ENCODE measurements at places on chromosomes 12 and 14.

DNA sequence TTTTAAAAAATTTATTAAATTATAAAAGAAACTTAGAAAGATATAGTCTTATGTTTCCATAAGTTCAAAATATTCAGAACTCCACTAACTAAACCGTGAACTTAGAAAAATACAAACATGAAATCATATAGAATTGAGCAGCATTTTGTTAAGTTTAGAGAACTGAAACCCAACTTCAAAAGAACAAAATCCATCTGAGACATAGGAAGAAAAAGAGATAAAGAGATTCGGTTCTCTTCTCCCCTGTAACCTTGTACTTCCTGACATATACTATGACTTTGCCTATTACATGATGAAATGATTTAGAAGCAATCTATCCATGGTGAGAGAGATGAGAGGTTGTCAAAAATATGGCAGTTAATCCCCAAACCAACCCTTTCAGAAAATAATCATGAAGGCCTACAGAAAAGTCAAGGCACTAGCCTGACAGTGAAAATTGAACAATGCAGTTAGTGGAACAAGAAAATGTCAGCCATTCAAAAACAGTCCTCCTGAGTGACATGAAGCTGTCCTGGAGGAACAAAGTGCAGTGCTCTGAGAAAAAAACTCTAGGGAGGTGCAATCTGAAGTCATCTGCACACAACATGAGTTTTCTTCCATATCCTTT is 44.0 kb downstream of the C12orf50 start:
- DNase-seq, result no peak

- no peak for DNase-seq
Measured at GRCh38 chr14:26846388-26846787, 248.6 kb upstream of the NOVA1 start.

- DNase-seq, result no peak
Measured at GRCh38 chr14:101325319-101325718, 236.0 kb upstream of the DIO3 start.

DNA sequence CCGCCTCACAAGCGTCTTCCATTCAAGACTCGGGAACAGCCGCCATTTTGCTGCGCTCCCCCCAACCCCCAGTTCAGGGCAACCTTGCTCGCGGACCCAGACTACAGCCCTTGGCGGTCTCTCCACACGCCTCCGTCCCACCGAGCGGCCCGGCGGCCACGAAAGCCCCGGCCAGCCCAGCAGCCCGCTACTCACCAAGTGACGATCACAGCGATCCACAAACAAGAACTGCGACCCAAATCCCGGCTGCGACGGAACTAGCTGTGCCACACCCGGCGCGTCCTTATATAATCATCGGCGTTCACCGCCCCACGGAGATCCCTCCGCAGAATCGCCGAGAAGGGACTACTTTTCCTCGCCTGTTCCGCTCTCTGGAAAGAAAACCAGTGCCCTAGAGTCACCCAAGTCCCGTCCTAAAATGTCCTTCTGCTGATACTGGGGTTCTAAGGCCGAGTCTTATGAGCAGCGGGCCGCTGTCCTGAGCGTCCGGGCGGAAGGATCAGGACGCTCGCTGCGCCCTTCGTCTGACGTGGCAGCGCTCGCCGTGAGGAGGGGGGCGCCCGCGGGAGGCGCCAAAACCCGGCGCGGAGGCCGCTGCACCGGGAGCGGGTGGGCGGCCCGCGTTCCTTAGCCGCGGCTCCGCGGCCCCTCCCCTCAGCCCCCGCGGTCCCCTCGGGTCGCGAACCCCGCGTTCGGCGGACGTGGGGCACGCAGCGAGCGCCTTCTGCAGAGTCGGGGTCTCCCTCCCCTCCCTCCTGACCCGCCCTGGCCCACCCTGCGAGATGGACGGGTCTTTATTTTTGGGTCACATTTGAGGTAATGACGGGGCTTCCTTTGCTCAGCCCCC is at the start of gene UBC:
UBC (minus strand) TSS at position 259 of the 847 bp plus-strand sequence. CDS start 879 bp downstream, outside the sequence.
- peak; percentile 95 for DNase-seq

DNA sequence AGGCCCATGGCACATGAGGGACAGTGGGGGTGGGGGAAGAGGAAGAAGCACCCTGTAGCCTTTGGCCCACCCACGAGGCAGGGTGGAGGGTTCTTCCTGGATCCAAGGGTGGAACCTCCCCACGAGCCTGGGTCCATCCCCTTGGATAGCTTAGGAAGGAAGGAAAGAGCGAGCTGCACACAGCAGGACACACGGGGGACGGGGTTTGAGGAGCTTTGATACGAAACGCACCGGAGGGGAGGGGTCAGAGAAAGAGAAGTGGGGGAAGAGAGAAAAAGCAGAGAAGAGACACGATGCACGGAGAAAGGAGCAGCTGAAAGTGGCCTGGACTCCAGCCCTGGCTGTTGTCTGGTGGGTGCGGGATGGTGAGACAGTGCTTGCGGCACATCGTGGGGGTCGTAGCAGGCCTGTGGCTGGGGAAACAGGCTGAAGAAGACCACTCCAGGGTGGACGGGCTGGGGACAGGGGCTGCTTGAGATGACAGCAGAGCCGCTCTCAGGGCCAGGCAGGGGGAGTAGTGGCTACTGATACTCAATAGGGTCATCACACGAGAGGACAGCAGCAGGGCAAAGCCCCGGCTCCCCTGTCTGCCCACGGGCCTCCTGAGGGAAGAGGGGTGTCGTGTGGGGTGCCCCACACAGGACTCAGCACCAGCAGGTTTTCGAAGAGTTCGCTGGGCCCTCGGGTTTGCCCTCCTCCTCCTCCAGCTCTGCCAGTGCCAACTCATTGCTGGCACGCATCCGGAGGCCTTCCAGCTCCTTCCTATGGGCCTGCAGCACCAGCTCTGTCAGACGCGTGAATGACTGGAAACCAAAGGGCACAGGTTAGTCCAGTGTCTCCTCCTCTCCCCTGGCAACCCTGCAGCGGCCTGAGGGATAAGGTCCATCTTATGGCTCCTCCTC is 5.4 kb upstream of the GPX2 start:
- DNase-seq, result peak; percentile 9

GRCh38 chr12:86741531-86741930 is 485.3 kb upstream of the MGAT4C start:
- no peak for DNase-seq

- no peak for DNase-seq
Measured at GRCh38 chr14:84804895-84805294, 725.0 kb upstream of the FLRT2 start.

GRCh38 chr12:558580-558979 is 98.8 kb downstream of the B4GALNT3 start:
- no peak for DNase-seq

DNA sequence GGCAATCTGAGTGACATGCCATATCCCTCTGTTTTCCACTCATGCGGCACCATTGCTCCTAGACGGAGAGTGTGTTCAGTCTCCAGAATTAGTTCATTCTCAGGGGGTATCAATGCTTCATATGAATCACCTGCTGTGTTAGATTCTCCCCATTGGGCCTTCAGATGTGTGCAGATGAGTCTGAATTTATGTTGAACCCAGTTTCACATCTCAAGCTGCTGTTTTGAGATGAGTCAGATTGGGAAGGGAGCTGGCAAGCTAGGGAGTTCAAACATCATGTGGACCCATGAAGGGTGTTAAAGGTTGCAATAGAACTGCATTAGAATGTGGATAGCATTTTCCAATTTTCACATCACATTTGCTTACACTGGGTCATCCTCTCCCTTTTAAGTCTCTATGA is 46.9 kb upstream of the KCNA1 start:
- DNase-seq, result no peak

DNA sequence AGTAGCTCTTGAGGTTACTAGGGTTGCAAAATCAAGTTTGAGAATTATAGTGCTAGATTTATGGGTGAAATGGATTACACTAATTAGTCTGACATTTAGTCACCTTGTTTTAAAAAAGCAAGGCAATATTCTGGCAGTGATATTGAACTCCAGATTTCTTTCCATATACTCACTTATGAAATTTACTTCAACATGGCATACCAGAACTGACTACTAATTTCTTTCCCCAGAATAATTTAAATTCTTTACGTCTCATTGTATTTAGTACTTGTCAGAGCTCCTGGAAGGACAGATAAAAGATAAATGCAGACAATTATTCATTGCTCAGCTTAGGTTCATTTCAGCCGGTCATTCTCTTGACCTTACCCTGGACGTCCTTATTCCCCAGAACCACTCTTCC is 24.3 kb downstream of the EMP1 start:
- DNase-seq, result no peak

- peak; percentile 23 for DNase-seq
Measured at GRCh38 chr14:36315159-36315853, 5.1 kb downstream of the MBIP start.

DNA sequence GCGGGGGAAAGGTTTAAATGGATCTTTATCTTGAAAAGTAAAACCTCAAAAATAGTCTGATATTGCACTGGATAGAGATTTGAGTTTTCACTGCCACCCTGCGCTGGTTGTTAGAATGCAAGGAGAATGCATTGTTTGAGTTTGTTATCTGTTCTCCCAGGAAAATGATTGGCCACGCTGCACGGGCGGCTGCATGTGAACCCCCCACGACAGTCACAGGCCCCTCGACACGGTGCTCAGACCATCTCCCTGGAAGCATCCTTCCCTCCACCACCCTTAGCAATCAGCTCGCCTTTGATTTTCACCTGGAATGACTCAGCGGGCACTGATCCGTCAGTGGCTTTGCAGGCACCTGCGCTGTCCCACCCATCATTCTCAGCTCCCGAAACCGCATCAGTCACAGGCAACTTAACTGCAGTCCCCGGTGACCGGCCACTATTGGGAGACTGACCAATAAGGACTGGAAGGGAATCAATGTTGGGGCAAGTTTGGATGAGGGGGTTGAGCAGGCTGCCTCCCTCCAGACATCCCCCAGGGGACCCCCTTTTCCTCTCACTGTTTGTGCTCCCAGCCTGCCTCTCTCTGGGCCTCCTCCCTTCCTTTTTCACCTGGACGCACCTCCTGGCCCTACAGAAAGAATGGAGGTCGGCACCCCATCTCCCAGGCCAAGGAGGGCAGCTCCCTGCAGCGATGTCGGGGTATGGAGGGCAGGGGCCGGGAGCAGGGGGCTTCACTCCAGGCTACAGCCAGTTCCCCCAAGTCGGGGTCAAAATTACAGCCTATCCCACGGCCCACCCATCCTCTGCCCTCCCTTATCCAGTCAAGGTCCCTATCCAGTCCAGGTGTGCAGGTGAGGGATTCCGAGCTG is 28.5 kb upstream of the C14orf180 start:
- DNase-seq, result no peak

DNA sequence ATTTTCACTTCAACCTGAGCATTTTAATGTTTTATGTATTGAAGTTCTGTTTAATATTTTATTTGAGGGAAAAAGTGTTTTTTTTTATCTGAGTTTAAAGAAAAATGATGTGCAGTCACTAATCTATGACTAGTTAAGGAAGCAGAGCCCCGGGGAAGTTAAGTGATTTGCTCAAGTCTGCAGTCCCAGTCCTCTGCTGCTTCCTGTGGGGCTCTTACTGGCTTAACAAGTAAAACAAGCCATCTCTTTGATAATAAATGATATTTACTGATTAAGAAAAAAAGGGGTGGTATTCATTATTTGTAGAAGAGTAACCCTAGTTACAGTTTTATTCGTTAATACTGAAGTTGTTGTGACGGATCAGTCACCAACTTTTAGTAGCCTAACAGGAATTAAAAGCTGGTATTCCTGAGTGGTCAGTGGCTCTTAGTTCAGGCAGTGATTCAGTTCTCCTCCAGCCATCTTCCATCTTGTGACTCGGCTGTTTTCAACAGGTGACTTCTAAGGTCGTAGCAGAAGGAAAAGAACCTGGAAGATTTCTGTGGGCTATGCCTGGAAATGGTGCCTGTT is 21.7 kb downstream of the BICDL1 start:
- no peak for DNase-seq

DNA sequence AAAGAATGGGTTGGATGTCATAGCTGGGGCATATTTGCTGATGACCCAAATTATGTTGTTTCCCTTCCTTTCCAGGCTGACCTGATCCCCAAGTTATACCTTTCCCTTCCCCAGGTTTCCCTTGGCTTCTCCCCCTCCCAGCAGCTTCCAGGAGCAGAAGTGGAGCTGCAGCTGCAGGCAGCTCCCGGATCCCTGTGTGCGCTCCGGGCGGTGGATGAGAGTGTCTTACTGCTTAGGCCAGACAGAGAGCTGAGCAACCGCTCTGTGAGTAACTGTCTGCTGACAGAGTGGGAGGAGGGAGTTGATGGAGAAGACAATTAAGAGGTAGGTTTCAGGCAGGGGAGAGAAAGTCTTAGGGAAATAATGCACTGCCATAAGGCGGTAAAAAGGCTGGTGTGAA is 25.0 kb downstream of the A2ML1 start:
- no peak for DNase-seq

GRCh38 chr12:10140001-10140400 is 10.0 kb upstream of the CLEC7A start:
- peak; percentile 41 for DNase-seq

DNA sequence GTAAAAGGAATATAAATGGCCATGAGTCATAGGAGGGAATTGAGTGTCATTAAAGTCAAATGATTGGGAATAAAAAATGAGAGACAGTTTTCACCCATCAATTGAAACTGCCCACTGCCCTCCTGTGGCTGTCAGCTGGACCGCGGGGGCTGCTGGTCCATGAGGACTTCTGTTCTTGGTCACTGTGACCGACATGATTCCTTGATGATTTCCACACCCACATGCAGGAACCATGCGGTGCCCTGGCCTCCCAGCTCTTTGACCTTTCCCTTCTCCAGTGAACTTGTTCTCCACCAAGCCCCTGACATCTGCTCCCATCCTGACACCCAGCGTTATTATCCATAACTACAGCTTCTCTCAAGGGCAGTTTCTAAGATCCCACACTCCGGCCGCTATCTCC is 48.4 kb downstream of the C12orf75 start:
- no peak for DNase-seq

DNA sequence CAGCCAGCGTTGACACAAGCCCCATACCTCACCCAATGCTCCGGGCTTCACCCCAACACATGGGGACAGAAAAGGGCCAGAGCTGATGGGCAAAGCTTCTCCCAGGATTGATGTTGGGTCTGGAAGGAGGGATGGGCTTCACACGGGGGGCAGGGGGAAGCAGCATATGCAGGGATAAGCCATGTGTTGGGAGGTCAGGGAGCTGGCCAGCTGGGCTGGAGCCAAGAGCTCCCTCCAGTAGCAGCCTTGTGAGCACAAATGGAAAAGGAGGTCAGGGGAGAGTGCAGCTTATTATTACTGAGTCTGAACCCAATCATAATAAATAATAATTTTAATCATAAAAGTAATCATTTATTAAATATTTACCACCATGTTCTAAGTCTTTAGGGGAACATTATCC is 9.3 kb downstream of the PLEKHD1 start:
- no peak for DNase-seq

GRCh38 chr12:107543841-107544240 is 141.8 kb upstream of the PWP1 start:
- no peak for DNase-seq

DNA sequence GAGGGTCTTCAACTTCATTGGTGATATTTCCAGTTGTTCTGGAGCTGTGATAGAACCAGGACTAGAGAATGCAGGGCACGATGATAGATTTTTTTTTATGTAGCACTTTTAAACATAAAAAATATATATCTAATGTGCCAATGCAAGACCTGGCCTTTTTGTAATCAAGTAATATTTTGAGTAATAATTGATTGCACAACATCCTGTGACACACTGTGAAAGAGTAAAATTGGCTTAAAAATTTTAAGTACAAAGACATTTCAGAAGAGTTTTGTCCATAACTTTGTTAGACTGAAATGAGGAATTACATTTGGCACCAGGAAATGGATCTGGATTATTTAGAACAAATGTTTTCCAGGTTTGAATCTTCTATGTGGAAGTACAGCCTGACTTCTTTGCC is 22.1 kb downstream of the PRKCH start:
- DNase-seq, result no peak

- DNase-seq, result peak; percentile 46
Measured at GRCh38 chr12:123983822-123984485, 10.9 kb downstream of the ZNF664 start.

GRCh38 chr12:24554612-24555295 is 394.1 kb downstream of the BCAT1 start:
- DNase-seq, result no peak

GRCh38 chr12:66662179-66662578 is 16.7 kb downstream of the GRIP1 start:
- DNase-seq, result no peak
